Esophagus mucosa (tissue), 1 donor: ENCODE measurements at places on chromosomes 1 and 21.

DNA sequence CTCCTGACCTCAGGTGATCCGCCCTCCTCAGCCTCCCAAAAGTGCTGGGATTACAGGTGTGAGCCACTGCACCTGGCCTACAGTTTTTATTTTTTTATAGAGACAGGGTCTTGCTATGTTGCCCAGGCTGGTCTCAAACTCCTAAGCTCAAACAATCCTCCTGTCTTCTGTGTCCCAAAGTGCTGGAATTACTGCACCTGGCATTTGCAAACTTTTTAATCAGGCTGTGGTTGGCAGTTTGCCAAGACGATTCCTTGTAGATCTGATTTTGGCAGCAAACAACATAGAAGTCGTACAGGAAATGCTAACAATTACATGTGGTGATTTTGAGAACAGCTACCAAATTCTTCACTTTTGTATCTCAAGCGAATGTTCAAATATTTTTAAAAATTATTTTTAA, 10.1 kb downstream of the RBP7 start:
- ATAC-seq: no peak

GRCh38 chr1:4411862-4412261, 242.5 kb upstream of the AJAP1 start:
- ATAC-seq: no peak

DNA sequence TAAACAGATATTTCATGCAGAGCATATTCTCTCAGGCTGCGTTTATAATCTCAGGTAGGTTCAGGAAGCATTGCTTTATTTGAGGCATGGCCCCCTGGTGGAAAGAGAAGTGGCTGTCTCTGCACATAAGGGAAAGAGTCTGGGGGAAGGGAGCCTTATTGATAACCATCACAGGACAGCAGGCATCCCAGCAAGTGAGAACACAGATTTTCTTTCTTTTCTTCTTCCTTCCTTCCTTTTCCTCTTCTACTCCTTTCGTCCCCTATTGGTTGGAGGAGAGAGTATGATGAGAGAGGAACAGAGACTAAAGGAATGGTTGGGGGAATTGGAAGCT, 21.9 kb downstream of the TSNAX start:
- no peak for ATAC-seq

DNA sequence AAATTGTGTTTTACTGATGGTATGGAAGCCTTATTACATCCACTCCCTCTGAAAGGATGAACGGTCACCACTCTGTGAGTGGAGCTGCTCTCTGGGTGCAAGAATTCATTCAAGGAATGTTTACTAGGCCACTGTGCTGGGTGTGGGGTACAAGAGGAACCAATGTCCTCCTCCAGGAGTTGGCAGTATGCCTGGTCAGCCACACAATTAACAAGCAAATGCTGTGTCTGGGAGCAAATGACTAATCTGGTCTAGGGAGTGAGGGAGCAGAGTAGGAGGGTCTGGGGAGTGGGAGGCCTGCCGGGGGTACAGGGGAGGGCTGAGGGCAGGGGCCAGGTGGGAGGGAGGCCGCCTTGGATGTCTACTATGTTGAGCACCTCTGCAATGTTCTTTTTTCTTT, 27.2 kb upstream of the TDRD10 start:
- ATAC-seq: no peak

DNA sequence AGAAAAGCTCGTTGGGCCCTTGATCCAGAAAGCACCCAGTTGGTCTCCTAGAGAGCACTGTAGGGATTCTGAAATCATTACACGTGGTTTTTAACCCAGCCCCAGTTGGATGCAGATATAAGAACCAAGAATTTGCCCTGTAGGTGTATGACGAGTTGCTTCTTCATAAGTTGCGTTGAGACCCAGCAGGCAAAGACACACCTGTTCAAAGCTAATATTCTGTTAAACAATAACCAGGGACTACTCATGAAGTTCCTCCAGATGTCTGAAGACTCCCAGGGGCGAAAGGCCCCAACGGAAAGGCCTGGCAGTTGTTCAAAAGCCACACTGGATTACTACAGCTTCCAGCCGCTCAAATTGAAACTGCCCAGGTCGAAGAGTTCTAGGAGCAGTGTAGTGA, 88.6 kb upstream of the HNRNPU start:
- peak; percentile 53 for ATAC-seq

- ATAC-seq: no peak
Measured at GRCh38 chr1:244732851-244733450, 80.0 kb downstream of the DESI2 start.

DNA sequence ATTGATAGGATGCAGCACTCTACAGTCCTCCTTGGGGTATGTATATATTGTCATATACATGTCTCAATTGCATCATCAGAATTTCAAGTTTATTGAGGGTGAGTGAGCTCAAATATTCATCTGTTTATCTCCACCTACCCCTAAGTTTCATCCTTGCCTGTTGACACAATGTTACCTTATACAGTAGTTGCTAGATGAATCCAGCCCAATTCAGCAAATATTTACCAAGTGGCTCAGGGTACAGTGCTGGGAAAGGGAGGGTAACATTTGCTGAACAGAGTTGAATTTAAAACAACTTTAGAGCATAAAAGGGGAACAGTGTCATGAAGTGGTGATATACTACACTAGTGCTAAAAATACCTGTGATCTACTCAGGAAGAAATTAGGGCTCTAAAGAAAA, 14.4 kb downstream of the ELAVL4 start:
- no peak for ATAC-seq

GRCh38 chr1:230456478-230456877, 30.3 kb upstream of the PGBD5 start:
- no peak for ATAC-seq

DNA sequence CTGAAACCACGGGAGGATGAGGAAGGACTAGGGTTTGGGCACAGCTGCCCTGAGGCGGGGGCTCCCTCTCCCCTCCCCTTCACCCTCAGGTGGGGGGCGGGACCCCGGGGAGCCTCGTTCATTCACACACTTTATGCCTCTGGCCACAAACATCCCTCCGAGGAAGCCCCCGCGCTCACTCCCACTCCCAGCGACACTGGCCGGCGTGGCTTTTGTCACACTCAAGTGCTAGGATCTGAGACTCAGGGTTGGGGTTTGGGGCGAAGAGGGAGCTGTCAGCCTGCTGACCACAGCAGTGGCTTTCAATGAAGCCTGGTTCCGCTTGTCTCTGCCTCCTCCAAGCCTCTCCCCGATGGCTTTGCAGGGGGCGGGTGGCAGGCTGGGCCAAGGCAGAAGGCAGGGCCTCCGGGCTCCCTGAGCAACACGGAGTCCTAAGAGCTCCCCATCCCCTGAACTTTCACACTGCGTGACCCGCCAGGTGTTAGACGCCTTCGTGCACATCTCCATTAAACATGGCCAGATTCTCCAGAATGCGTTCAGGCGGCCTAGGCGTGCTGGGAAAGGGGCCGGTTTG, 178.1 kb downstream of the NPHP4 start:
- no peak for ATAC-seq

- no peak for ATAC-seq
Measured at GRCh38 chr1:214002060-214002459, 14.3 kb downstream of the PROX1 start.

DNA sequence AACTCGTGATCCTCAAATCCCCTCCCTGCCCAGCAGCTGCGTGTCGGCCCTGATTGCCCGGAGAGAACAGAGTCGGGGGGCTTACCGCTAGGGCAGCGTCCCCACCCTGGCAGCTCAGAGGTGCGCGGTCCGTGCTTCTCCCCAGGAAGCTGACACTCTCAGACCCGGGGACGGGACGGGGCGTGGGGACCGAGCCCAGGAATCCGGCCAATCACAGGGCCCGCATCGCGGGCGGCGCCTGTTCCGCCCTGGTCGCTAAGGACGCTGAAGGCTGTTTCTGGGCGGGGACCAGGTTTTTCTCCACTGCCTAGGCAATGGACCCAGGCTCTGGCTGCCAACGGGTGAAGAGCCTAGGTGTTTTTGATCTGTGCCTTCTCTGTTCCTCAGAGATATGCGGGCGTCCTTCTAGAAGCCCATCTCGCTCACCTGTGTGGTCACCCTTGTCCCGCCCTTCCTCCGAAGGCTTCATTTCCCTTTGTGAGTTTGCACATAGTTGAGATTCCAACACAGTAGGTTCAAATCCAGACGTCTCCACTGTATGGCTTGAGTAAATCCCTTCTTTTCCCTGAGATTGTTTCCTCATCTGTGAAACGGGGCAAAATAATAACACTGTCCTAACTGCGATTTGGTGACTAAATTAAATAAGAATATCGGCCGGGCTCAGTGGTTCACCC, at the start of gene C1orf87:
Gene C1orf87, minus strand, starts transcription at position 166 of the 674 bp plus-strand sequence. CDS start 1,127 bp downstream, outside the sequence.
- ATAC-seq: peak; percentile 39

GRCh38 chr1:20702416-20702815, 15.4 kb downstream of the KIF17 start:
- ATAC-seq: no peak

- ATAC-seq: no peak
Measured at GRCh38 chr1:33972676-33973395, 109.0 kb downstream of the HMGB4 start.

DNA sequence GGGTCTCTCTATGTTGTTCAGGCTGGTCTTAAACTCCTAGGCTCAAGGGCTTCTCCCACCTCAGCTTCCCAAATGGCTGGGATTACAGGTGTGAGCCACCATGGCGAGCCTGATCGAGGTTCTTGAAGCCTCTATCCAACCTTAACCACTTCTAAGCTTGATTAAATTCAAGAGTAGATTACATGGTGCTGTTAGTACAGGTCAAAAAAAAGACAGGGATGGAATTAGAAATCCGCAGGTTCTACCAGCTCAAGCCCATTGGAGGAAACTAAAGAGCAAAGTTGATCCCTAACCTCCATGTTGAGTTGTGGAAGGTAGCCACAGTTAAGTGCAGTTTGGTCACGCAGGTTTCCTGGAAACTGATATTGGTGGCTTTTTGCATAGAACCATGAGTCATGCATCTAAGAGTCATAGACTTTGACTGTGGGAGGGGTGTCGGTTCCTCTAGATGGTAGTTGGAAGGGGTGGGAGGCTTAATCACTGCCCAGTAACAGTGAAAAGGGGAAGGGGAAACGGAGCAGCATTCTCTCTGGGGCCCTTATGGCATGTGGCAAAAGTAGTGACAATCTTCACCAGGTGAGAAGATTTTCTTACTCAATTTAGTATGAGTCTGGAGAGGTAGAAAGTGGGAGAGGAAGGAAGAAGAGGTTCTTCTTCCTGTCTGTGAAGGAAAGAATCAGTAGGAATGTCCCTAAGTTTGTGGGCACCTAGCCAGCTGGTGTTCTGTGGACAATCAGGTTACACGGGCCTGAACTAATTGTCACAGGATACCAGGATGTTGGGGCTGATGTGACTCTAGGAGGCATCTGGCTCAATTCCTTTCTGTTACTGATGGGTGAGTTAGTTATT, 7.0 kb downstream of the CD53 start:
- peak; percentile 47 for ATAC-seq

DNA sequence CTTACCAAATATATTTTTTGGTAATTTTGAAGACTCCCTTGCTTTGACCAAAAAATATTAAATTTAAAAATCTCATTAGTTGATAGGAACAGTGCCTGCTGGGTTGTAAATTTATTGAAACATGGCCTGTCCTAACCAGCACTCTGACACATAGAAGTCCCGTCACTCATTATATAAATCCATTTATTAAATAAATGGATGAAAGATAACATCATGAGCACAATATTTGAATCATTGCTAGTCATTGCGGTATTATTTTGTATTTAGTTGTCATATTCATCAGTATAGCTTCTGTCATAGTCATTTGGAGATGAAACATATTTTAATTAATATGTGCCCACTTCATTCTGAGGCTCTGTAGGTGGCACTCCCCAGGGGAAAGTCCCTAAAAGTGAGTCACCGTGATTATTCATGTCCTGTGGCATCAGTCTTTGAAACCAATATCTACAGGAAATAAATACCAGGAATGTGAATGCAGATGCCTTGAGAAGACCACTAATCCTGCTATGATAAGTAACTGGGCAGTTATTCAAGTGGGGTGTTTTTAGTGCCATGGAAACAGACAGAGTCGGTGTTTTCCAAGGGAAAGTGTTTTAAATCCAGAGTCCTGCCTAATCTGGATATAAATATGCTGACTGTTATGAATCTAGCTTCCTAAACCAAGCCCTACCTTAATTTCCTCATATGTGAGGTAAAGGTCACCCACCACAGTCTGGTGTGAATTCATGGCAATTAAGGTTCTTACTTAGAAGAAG, 302.0 kb downstream of the DUSP10 start:
- peak; percentile 76 for ATAC-seq

GRCh38 chr1:180932378-180932777, 19.7 kb downstream of the KIAA1614 start:
- no peak for ATAC-seq

- no peak for ATAC-seq
Measured at GRCh38 chr1:150971583-150972416, 2.8 kb downstream of the CERS2 start.

DNA sequence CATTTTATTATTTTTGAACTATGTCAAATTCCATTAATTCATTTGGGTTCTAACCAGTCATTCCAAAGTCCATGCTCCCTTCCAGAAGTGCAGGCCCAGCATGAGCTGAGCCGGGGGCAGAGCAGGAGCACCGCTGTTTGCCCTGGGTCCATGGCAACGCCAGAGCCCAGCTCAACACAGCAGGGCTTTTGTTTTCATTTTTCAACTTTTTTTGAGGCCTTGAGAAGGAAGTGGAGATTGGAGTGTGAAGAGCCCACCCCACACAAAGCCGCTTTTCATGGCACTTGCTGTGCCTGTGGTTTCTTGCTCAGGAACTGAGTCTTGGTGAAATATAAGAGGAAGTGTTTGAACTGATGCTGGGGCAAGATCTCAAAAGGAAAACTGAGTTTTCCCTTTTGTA, 13.2 kb upstream of the PRMT2 start:
- no peak for ATAC-seq

DNA sequence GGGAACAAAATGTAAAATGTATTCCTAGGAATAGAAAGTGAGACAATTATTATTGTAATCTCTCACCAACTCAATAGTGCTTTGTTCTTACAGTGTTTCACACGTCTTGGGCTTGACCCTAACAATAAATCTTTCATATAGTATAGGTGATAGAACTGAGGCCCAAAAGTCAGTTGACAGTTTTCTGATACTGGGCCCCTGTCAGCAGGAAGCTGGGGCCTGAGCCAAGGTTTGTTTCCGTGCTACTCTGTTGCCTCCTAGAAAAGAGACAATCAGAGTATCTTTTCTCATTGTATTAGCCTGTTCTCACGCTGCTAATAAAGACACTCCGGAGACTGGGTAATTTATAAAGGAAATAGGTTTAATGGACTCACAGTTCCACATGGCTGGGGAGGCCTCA, 5.0 kb downstream of the RRP1B start:
- ATAC-seq: no peak

DNA sequence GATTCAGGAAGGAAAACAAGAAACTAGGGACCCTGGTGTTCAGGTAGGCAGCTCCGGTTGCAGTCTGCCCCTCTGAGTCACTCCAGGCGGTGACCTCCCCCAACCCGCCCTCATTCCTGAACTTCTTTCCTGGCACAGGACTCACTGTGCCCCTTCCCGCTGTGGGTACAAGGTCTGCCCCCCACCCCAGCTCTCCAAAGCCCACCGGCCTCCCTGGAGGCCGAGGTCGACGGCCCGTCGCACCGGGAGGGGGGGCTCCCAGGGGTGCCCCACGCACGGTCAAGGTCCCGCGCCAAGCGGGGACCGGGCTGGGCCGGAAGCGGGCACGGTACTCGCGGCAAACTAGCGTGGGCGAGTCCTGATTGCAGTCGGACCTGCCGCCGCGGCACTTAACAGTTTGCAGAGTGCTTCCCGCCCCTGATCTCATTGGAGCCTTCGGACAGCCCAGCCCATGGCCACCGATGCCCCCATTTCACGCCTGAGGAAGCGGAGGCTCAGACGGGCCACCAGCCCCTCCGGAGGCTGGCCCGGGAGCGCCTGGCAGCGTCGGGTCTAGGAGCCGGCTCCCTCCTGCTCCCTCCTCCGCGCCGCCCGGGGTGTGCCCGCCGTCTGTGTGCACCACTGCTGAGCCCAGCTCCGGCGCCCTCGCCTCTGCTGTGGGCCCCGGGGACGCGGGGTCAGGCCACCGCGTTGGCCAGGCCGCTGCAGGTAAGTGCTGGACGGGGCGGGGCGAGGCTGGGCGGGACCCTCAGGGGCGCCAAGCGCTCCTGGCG, at the start of gene GJB3:
Gene GJB3, plus strand, starts transcription at position 144 of the 773 bp plus-strand sequence. CDS start 3,549 bp downstream, outside the sequence.
- peak; percentile 49 for ATAC-seq
